Tibial nerve (tissue), 4 donors: ENCODE measurements at places on chromosomes 2 and 18.
A peak's percentile ranks its signal among the peaks of the same experiment; 100 is the strongest.

- DNase-seq = no peak
Observed at GRCh38 chr2:53077413-53077812, 690.2 kb upstream of the CHAC2 start.

GRCh38 chr2:157843081-157843480 lies 33.0 kb downstream of the ACVR1 start:
- DNase-seq = no peak

DNA sequence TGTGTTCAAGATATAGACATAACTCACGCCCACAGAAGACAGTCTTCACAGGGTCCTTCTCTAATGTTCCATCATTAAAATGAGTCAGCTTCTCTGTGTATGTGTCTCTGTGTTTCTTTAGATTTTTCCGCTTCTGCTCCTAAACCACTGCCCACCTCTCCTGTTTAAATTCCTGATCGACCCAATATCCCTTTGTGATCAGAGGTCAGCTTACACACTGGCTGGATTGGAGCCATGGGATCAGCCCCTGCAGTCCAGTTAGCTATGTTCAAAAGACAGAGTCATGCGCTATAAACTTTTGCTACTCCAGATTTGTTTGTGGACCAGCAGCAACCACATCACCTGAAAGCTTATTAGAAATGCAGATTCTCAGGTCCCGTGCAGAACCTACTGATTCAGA lies 229.2 kb downstream of the C1D start:
- DNase-seq = no peak

DNA sequence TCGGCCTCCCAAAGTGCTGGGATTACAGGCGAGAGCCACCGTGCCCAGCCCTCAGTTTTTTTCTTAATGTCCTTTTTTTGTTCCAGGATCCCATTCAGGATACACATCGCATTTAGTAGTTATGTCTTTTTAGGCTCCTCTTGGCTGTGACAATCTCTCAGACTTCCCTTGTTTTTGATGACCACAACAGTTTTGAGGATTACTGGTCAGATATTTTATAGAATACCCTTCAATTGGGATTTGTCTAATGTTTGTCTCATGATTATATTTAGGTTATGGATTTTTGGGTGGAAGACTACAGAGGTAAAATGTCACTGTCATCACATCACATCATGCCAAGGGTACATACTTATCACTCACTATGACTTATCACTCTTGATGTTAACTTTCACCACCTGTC lies 46.7 kb downstream of the SCN3A start:
- DNase-seq = no peak

GRCh38 chr2:49940626-49941025 lies 786.3 kb upstream of the FSHR start:
- no peak for DNase-seq

- DNase-seq = no peak
Observed at GRCh38 chr18:596288-596881, 403 bp upstream of the CLUL1 start.

DNA sequence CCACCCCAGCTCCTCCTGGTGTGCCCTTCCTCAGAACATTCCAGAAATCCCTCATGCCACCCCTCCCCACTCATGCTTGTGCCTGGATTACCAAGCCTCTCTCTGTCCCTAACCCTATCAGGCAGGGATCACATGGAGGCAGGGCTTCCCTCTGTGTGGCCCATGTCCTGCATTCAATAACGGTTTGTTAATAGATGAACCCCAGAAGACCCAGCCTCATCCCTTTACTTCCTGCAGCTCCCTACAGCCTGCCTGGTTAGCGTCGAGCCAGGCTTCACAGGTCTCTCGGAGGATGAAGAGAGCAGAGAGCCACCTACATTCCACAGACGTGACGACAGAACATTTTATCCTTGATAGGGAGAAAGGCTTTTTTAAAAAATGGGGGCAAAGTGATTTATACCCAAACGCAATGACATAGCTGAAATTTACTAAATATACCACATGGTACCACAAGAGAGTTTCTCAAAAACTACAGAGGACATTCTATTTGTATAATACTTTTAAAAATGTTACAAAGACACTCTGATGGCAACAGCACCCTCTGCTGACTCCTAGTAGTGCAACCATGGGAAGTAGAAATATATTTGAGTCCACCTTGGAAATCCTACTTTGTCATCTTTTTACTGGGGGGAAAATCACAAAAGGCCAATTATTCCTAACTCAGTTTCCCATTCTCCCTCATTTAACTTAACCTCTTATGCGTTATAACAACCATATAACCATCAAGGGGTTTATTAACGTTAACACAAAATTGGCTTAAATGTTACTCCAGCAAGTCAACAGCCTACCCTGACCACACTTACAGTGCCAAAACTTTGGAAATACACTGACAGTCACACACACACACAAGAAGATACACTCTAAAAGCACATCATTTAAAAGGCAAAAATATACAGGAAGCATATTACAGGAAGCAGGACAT lies 30.7 kb downstream of the FBXO15 start:
- peak; percentile 42 for DNase-seq

GRCh38 chr18:57753063-57753462 lies 50.1 kb downstream of the ATP8B1 start:
- no peak for DNase-seq

- no peak for DNase-seq
Observed at GRCh38 chr18:31595121-31595771, 3.6 kb downstream of the TTR start.

GRCh38 chr2:177246000-177246399 lies 18.5 kb downstream of the NFE2L2 start:
- DNase-seq = no peak

DNA sequence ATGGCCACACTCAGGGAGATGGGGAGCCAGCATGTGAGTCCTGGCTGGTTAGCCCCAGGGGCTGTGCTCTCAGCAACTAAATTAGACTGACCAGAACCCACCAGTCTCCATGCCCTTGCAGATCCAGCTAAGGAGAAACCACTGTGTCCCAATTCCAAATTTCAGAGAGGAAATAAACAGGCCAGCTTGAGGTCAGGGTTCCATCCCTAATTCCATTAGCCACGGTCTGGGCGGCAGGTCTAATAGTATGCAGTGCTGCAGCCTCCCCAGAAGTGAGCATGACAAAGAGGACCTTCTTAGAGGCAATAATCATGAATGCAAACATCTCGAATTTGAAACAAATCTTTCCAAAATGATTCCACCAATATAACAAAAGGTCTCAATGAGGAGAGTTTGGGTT lies 671.2 kb downstream of the BCL11A start:
- DNase-seq = no peak

GRCh38 chr2:14778015-14778414 lies 145.5 kb downstream of the LRATD1 start:
- DNase-seq = no peak

DNA sequence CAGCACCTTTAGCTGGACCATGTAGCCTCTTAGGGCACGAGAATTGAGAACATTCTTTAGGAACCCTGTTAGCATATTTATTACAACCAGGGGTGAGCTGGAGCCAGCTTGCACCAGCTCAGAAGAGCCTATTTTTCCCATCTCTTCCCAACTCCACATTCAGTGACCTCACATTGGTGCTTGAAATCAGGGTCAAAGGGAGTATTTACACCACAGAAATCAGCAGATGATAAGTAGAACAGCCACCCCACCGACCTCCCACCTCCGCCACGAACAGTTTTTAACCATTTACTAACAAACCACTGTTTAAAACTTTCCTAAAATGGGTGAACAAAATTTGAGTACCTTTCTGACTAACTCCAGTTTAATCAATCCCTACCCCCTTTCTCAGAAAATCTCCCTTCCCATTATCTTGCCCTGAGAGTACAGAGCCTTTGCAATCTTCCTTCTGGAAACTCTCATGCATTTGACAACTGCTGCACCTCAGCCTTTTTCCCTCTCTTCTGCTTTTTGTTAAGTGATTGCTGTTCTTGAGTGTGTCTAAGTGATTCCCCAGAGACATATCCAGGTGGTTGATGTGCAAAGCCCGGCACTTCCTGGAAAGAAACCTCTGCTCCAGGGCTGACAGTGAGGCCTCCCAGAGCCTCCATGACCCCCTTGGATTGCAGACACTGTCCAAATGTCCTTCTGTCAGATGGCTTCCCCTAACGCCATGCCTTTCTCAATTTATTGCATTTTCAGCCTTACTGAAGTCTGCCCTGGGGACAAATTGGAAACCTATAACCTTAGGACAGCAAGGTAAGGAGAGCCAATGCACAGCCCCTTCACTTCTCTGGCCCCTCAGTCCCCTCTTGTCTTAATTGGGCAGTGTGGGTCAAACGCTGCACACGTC lies 389.5 kb upstream of the TNP1 start:
- DNase-seq = no peak

DNA sequence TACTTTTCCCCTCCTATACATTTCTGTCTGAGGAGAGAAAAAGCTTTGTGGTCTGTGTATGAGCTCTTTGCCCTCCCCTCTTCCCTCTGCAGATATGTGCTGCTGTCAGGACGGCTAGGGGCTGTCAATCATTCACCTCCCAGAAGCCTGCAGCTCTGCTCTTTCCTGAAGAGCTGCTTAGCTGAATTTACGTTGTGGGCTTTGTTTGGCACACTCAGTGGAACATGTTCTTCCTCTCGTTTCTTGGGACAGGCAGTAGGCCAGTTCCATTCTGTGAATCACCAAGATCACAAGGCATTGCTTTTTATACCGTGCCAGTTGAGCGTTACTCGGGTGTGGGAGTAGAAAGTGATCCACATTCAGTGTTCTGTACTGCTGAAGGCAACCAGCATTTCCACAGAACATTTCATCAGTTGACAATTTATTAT lies 136.7 kb downstream of the LAMA3 start:
- DNase-seq = peak; percentile 50

DNA sequence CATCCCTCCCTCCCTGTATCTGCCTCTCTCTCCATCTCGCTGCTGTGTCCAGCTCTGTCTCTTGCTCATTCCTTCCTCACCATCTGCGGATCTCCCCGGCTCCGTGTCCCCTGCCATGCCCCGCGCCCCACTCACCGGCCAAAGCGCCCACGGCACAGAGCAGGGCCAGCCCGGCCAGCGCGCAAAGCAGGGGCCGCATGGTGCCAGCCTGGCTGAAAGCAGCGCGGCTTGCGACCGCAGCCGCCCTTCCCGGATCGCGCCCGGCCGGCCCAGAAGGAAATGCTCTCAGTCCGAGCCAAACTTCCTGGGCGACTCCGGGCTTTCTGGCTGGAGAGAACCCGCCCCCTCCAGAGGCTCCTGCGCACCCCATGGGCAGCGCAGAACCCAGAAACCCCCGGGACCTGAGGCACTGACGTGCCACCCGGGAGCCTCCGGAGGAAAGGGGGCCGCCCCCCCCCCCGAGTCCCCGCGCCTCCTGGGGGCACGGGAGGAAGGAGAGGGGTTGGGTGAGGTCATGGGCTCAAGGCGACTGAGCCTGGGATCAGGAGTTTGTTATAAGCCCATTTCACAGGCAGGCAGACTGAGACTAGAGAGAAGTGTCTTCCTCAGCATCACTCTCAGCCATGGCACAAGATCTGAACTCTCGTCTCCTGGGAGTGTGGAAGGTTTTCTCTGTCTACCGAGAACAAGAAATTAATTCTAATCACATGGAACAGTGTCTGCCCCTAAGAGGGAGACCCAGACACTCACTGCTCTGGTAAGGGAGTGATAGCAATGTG lies 45.2 kb upstream of the RAB6C start:
- DNase-seq = no peak

GRCh38 chr2:237294460-237294859 lies 119.5 kb downstream of the COL6A3 start:
- DNase-seq = no peak

DNA sequence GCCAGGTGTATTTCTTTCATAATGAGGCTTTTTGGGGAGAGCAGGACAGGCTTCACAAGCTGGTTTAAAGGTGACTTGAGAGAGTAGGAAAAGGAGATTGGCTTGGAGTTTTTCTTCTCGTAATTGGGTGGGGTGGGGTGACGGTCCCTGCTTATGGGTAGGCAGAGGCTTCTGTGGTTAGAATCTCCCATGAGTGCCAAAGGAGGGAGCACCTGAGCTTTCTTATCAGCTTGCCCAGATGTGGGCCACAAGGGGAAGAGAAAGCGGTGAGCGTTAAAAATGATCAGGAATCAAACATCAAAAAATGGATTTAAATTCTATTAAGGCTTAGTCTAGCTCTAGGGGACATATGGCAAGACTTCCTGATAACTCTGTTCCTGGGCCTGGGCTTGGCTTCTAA lies 9.7 kb upstream of the PNPT1 start:
- no peak for DNase-seq

DNA sequence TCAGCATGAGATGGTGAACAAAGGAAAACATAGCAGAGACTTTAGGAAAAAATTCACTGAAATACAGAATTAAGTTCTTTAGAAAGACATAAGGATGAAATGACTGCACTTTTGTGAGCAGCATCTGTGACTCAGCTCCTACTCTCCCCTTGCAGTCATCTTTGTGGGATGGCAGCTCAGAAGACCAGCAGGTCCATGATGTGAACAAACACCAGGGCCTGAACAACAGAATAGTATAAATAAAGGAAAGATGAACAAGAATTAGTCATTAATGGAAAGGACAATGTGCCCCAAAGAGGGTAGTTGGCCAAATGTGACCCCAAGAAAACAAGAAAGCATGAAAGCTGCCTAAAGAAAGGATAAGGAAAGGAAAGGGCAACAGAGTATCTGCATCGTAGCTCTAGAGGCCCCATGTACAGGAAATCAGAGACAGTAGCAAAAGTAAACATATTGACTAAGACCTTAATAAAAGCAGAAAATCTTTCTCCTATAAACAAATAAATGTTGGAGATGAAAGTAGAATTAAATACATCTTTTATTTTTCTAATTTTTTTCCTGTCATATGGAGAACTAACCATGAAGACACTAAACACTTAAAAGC lies 318.0 kb downstream of the ZEB2 start:
- no peak for DNase-seq

- DNase-seq = peak; percentile 26
Observed at GRCh38 chr2:3728104-3729054, 25.0 kb downstream of the DCDC2C start.

- DNase-seq = no peak
Observed at GRCh38 chr2:121375621-121376159, 90.7 kb upstream of the TFCP2L1 start.

DNA sequence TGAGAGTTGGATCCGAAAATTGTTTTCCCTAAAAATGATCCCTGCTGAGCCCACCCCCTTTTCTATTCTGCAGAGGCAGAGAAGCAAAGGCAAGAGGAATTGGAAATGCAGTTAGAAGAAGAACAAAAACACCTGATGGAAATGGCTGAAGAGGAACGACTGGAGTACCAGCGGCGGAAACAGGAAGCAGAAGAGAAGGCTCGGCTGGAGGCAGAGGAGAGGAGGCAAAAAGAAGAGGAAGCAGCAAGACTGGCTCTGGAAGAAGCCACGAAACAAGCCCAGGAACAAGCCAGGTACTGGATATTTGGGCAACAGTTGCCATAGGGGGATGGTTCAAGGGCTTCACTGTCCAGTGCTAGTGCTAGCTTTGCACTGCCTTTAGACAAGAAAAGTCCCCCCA lies 41.7 kb downstream of the SUMO1 start:
- no peak for DNase-seq

DNA sequence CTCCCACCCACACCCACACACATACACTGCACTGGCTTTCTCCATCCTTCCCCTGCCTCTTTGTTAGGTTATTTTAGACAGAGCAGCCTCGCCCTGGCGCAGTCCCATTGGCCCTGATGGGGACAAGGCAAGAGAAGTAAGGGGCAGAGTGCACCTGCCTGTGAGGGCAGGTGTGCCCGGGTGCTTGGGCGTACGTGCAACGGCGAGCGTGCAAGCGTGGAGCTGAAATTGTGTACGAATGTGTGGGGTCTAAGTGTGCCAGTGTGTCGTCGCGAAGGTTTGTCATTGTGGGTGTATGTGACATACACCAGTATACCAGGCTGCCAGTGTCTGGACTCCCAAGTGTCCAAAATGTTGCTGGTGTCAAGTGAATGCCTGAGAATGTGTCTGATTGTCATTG lies 544 bp downstream of the LRATD1 start:
- DNase-seq = no peak
